ENCODE measurements at places on chromosomes 16 and 17.

DNA sequence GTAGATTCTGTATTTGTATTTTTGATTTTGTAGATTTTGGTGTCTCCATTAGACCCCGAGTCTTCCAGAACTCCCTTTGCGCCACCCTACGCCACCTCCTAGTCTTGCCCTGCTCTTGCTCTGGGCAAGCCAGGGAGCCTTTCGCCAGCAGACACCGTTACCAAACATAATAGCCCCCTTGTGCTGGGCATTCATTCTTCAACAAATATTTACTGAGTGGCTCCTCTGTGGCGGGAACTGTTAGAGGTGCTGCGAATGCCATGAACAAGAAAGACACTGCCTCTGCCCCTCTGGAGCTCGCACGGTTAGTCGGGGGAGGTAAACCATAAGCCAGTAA lies 841 bp upstream of the GPT2 start:
- no peak for DNase-seq

GRCh38 chr17:17034026-17034425 lies 8.2 kb upstream of the MPRIP start:
- DNase-seq: no peak

DNA sequence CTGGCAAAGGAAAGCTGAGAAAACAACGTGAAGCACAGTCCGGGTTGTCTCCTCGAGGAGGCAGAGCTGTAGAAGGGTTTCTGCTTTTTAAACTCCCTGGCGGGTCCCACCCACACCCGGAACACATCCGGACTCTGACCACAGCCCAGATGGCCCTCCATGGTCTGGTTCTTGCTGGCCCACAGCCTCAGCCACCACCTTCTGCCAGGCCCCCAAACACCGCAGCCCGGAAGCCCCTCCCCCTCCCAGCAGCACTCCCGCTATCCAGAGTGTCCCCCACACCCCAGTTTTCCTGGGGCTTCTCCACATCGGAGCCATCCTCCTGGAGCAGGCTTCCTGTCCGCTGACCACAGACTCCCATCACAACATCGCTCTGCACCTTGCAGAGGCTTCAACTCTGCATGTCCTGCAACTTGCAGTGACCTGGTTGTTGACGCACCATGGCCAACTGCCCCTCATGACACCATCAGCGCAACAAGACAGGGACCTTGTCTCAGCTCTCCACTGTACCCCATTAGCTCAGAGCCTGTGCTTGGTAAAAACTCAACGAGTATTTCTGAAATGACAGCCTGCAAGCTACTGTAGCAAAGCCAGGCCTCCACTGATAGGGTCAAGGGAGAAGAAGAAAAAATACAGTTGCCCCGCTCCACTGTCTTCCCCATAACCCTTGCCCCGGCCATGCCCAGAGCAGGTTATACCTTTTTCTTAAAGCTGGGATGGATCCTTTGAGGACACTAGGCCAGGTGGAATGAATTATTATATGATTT lies 129.8 kb downstream of the C16orf78 start:
- no peak for DNase-seq

DNA sequence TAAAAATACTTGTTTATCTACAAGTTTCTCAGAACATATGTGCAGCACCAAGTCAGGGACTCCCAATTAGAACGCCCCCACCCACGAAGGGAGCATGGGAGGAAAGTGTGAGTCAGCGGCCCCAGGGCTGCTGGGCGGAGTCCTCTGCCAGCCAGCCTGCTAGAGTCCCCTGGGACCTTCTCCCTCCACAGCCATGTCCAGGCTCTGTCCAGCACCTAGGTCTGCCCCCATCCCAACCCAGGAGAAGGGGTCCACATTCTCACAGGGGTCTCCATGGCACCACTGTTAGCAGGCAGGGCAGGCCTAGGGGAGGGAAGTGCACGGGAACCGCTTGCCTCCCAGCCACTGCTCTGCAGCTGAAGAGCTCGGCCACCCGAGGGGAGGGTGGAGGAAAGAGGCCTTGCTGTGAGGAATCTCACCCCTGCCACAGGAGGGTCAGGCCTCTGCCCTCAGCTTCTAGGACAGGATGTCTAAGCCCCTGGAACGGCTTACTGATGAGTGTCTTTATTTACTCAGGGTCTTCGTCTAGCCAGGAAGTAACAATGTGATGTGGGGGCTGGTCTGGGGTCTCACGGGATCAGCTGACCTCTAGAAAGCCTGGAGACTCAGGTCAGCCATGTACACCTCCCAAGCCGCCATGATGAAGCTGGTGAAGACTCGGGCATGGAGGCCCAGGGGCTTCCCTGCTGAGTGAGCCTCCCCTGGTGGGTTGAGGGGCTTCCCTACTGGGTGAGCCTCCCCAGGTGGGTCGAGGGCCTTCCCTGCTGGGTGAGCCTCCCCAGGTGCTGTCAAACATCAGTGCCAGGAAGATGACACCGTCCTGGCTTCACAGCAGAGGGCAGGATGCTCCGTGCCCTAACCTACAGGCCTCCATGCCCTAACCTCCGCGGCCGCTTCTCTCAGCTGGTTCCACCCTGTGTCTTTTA lies 190.3 kb downstream of the RBFOX3 start:
- no peak for DNase-seq

GRCh38 chr17:41322094-41322902 lies 6.8 kb upstream of the KRTAP17-1 start:
- no peak for DNase-seq

Data from stimulated activated CD8-positive, alpha-beta memory T cell treated with anti-CD3 and anti-CD28 coated beads, Interleukin-2, amount 100 ng/mL, for 1 hour (primary cell).